ENCODE measurements at places on chromosomes 7 and 10.

DNA sequence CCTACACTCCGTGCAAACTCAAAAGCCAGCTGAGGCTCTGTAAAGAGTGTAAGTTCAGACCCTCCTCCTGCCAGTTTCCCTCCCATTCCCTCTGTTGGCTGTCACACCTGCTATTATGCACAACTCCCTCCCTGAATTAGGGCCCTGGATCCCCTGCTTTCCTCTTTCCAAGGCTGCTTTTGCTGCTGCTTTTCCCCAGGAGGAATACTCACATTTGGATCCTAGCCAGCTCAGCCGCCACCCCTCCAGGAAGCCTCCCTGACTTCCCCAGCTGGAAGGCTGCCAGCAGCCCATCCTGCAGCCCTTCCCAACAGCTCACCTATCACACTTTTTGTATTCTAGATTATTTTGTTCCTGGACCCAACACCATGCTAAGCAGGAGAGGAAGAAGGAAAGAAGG, 40.9 kb upstream of the WDR11 start:
- no peak for DNase-seq

DNA sequence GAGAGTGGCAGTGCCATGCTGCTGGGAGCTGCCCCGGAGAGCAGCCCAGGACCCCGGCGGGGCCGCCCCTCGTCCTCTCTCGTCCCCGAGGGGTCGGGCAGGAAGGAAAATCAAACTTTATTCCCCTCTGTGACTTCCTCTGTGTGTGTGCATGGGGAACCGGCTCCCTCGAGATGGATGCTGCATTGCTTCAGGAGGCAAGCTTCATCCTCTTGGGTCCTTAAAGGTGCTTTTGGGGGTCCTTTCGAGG, 726 bp downstream of the MCU start:
- DNase-seq: no peak

DNA sequence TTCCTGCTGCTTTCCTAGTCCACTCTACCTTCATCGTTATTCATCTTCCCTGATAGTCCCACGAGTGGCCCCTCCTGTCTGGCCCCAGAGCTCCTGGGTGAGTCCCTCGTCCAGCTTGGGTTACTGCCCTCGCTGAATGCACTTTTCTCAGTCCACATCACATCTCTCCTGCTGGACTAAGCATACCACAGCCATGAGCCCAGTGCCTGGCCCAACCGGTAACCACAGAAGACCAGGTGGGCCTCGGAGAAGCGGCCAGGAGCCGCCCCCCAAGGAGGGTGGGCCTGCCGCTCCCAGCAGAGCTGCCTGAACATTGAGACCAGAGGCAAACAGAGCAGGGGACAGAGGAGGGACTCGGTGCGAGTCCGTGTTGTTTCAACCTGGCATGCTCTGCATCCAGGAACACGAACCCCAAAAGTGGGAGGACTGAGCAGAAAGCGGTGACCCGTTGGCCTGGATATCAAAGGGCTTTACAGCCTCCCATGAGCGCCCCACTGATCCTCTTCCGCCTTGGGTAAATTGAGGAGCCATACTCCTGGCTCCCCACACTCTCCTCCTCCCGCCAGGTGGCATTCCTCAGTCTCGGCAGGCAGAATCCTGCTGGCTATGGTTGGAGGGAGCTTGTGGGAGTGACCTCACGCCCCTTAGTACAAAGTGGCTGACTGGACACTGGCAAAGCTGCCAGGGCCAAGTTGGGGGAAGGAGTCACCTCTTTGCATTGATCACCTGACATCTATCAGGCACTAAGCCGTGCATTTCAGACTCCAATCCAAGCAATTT, 13.3 kb downstream of the TMEM72 start:
- no peak for DNase-seq

DNA sequence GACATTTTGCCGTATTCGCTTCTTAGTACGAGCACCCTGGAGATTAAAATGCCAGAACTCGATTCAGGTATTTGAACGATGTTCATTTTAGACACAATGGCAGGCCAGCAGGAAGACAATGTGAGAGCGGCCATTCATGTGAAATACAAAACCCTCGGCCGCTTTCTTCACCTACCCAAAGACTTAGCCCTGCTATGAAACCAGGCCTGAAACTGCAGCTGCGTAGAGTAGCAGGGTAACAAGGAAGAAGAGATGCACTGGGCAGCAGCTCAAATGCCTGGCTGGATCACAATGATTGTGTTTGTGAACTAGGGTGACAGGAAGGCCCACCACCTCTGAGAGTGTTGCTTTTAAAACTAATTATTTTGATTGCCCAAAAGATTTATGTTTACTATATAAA, 234.8 kb downstream of the TRIL start:
- no peak for DNase-seq

- no peak for DNase-seq
These were observed 30.1 kb upstream of the RBM20 start for GRCh38 chr10:110613996-110614495.

DNA sequence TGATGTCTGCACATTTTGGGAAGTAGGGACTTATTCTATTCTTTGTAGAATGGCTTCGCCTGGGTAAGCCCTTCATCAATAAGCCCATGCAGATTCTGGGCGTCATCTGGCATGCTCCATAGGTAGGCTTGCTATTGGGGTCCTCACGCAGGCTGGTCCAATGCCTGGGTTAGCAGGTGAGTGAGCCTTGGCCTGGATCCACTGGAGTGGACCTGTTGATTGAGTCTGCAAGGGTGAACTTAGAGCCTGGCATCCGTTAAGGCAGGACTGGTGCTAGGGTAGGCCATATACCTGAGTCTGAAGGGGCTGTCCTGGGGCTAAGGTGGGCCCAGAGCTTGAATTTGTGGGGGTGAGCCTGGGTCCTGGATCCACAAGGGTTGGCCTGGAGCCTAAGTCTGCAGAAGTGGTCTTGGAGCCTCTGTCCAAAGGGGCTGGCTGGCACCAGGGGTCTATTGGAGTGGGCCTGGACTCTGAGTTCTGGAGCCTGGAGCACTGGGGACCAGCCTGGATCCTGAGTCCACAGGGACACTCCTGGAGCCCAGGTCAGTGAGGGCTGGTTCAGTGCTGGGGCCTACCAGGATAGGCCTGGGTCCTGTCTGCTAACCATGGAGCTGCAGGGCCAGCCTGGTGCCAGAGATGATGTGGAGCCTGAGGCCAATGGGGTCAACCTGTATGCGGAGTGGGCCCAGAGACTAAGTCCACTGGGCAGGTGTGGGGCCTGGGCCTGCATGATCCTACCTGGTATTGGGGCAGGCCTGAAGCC, 297.7 kb downstream of the PTPRN2 start:
- no peak for DNase-seq

DNA sequence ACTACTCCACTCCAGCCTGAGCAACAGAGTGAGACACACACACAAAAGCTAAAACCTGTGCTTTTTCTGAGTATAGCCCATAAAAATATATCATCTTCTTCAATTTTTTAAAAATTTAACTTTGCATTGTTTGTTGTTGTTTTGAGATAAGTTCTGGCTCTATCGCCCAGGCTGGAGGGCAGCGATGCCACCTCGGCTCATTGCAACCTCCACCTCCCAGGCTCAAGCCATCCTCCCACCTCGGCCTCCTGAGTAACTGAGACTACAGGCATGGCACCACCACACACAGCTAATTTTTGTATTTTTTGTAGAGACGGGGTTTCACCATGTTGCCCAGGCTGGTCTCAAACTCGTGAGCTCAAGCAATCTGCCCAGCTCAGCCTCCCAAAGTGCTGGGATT, 14.3 kb upstream of the TLX1 start:
- no peak for DNase-seq

GRCh38 chr7:155785536-155785935, 26.7 kb downstream of the SHH start:
- no peak for DNase-seq

GRCh38 chr10:118914629-118915028, 114.9 kb upstream of the NANOS1 start:
- no peak for DNase-seq

DNA sequence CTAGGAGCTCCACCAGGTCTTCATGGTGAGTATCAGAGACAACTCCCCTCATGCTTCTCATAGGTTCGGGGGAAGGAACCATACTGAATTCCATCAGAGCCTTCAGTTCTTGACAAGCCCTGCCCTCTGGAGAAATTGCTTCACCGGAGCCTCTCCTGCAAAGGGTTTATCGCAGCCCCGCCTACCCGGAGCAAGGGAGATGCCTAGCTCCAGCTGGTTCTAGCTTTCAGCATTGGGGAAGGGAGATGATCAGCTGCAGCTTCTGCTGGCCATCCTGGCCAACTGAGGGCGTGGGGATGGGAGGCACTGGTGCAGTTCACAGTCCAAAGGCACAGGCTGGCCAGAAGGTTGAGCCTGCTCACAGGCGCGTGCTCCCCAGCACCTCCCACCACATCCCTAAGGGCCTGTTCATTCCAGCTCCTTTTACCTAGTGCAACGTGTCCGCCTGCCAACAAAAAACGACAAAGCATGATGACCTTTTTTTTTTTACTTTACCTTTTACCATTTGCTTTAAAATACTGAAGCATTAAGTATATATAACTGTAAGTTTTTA, 31.2 kb downstream of the LANCL2 start:
- DNase-seq: no peak

- no peak for DNase-seq
These were observed 92.7 kb downstream of the RSU1 start for GRCh38 chr10:16724509-16724908.

DNA sequence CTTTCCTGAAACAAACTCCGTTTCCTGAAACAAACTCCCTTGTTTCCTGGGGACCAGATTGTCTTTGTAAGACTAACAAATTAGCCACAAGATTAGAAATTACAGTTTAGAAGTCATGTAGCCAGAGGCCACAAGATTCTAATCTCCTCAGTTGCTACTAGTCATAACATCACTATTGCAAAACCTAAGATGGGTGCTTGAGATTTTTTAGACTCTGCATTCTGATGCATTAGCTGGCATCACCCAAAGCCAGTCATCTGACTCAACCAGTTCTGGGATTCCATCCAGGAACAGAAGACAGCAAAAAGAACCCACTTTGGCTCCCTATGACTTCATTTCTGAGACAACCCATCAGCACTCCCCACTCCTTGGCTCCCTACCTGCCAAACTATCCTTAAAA, 367.9 kb upstream of the MBL2 start:
- no peak for DNase-seq
